ENCODE measurements at places on chromosomes 3 and 15.

- no peak for DNase-seq
Measured at GRCh38 chr3:16140116-16140893, 34.2 kb upstream of the GALNT15 start.

DNA sequence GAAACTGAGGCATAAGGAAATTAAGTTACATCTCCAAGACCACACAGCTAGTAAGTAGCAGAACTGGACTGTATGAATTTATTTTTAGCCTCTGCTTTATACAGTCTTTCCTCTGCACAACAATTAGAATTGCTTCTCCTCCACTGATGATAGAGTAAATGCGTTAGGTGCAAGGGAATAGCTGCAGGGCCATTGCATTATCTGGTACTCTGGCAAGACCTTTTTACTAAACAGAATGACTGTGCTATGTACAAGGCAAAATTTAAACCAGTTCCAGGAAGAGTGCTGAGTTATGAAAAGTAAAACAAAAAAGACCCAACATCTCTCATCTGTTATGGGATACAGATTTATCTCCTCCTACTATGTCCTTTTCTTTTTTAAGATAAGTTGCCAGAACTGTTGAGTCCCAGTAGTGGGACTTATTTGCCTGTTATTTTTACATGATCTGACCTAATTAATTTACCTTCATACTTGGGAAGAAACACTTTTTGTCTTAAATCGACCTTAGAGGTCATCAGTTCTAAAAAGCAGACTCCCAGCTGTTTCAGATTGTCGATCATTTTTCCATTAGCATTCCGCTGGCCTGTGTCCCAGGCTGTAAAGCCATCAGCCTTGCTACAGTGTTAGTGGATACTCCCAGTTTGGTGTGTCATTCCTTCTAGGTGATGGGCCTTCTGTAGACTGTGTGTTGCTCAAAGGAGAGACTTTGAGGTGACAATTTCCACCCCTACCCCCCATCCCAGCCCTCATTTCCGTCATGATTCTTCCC, 147.5 kb upstream of the NUDT16 start:
- DNase-seq: no peak

DNA sequence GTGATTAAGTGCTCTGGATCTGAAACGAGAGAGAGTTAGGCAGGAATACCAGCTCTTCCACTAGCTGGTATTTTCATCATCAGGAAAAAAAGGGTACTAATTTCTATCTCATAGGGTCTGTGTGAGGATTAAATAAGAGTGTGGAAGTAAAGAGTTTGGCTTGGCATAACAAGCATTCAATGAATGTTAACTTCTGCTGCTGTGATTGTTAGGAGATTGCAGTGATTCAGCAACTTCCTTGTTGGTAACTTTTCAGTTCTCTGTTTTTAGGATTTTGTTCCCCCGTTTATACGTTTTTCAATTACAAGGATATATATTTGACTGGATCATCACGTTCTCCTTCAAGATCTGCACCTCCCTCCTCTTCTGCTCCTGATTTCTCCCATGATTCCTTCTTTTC, 65.9 kb upstream of the MYO5C start:
- no peak for DNase-seq

DNA sequence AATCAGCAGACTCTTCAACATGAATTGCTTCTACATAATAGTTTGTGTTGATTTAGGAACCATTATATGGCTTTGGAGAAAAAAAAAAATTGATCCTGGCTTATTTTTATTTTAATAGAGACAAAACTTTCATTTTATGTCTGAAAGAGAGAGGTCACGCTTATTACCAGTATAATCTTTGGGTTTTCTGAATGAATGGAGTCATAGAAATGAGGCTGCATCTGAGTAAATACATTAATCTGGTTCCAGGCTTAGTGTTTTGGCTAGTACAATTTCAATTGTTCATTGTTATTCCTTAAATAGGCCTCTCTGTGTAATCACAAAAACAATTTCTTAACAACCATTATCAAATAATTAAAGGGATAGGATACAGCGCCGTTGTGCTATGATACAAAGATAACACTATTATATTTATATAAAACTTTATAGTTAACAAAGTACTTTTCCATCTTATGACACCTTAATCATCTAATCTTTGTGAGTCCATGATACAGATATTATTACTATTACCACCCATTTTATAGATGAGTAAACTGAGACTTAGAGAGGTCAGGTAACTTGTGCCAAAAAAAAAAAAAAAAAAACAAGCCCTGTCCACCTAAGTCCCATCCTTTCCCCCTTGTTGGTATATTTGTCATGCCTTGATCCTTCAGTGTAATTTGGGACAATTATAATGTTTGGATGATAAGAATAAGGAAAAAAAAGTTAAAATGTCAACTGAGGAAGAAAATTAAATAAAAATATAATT, 41.8 kb upstream of the GOLM2 start:
- DNase-seq: no peak

DNA sequence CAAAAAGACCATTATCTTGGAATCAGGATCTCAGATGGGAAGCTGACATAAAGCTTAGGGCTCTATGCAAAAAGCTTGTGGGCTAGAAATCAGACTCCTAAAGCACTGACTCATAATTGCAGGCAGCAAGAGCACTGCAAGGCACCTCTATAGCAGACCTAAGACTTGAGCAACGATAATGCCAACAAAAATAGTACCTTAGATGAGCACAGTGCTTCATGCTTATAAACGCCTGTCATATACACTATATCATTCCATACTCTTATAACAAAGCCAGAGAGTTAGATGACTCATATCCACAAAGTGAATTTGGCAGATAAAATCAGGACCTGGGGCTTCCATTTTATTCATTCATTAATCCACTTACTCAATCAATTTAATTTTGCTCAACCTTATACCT, 560.8 kb downstream of the MCTP2 start:
- no peak for DNase-seq

DNA sequence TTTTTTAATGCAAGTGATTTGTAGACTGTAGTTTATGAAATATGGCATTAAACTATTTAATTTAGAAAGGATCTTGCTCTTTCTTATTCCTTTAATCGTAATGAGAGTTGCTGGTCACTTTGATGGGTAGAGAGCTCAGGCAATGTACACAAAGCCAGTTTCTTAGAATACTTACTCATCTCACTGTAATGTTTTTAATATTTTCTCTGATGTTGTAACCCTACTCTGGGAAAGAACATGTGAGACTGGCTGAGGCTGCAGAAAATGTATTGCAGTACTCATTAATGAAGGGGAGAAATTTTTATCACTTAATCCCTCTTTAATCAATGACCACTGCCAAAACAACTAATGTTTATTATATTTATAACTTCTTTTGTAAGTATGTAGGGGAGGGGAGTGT, 479.4 kb upstream of the KCNMB2 start:
- no peak for DNase-seq

DNA sequence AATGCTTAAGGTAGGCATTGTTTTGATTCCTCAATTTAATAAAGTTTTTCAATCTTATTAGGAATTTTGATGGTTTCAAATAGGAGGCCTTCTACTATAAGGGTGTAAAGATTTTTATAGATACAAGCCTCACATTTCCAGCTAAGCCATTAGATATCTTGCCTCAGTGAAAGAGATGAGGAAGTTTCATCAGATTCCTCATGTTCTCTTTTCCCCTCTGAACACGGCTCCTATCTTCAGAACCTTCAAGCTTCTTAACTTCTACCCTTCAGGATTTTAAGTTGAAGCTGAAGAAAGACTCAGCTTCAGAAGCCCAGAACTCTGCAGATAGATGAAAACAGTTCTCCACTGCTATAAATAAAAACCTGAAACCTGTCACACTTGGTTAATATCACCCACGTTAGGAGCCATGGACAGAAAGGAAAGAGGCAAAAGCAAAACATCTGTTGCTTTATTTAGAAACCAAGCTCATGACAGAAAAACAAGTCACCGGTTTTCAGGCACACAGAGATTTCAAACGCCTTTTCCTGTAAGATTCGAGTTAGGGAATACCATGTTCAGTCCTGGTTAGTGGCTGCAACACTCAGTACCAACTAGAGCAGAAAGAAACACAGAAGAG, 82.2 kb upstream of the GOLGA8B start:
- DNase-seq: no peak

Measured in right renal pelvis (tissue), 4 donors.